ENCODE measurements at places on chromosomes 3 and 15.

- DNase-seq, result no peak
These were observed 16.5 kb upstream of the TIMP4 start for GRCh38 chr3:12175137-12175593.

GRCh38 chr3:45178183-45179023 is 32.2 kb upstream of the CDCP1 start:
- DNase-seq, result no peak

- no peak for DNase-seq
These were observed 325.8 kb downstream of the KCNH8 start for GRCh38 chr3:19473971-19474580.

DNA sequence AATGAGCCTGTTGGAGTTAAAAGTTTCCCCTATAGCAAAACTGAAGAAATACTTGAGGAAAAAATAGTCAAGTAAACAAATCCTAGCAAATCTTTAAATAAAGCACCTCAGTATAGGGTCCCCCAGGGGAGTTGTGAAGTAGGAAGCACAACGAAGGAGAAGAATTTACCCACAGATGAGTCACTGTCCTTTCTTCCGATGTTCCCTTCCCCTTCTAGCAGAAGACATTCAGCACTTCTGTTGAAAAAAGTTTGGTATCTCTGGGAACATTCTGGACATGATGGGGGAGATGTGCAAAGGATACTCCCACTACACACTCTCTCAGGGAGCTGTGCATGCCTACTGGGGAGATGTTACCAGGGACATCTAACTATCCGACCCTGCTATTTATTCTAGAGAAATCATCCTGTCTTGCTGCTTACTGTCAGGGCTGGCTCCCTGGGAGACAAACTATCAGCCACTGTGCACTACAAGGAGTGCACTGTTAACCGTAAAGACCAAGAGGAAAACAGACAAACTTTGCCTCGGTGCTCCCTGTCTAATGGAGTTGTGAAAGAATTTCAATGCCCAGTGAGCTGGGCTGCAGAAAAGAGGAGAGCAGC is 93.8 kb downstream of the RFTN1 start:
- no peak for DNase-seq

DNA sequence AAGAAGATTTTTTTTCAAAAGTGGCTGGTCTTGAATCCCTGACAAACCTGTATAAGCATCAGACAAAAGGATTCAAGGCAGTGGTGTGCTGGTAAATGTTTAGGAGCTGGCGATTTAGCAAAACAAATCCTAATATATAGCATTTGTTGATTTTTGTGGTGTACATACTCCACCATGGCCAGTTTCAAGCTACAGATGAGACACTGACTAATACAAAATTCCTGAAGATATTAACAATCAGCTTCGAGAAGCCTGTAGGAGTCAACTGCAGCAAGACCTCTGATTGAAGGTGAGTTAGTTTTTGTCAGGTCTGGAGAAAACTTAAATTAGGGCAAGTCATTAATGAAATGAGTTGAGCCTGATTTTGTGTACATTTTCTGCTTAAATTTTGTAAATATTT is 6.7 kb downstream of the STRIT1 start:
- DNase-seq, result no peak

DNA sequence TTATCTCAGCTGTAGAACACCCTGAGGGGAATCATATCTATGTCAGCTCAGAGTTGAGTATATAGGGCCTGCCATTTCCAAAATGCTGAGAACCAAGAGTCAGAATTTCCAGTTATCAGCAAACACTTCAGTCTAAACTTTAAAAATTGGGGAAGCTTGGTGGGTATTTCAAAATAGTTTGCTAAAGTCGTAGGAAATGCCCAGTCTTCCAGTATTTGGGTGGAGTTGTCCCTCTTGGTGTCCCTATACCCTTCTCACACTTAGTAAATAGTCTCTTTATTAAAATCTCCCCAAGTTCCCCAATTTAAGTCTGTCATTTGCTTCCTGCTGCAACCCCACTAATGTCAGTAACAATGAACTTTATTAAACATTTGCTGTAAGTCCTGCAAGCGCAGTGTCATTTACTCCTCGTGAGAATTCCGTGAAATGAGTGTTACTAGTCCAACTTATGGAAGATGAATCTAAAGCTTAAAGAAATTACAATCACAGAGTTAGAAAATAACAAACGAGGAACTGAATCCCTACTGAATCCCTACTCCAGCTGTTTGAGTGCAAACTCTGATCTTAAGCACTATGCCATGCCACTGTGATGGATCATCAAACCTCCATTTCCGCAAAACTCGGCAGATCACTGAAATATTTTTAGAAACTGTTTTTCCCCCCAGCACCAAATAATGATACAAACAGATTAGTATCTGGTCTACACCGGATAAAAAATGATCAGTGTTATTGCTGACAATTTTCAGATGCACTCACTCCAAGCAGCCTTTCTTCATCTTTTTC is 341.7 kb upstream of the PROK2 start:
- DNase-seq, result no peak

DNA sequence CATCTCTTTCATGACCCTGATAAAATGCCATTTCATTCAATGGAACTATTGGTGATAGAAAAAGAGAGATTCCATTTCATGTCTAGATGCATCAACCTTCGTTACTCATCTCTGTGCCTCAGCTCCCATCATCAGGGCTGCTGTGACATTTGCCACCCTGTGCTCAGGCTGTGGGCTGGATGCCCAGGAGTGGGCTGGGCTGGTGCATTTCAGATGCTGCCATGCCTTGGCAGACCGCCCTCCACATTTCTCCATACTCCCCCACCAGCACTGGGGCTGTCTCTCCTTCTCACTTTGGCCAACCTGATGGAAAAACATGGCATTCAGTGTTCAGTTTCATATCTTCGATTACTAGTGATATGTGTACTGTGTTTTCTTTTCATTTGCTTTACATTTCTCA is 59.1 kb downstream of the DNASE1L3 start:
- no peak for DNase-seq

DNA sequence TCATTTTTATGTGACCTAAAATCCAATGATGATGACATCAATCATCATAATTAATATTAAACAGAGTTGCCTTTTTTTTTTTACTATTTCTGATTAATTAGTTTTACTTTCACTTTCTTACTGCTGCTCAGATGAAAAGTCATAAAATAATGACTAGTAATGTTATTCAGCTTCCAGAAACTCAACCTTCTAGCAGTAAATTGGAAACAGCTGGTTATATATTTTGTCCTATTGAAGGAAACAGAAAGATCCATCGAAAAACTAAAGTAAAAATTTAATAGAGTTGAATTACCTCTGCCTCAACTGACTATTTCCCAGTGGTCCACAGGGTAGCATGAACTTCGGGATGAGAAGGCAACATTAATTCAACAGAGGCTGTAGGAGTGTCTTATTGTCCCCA is 107.1 kb upstream of the PTX3 start:
- no peak for DNase-seq

DNA sequence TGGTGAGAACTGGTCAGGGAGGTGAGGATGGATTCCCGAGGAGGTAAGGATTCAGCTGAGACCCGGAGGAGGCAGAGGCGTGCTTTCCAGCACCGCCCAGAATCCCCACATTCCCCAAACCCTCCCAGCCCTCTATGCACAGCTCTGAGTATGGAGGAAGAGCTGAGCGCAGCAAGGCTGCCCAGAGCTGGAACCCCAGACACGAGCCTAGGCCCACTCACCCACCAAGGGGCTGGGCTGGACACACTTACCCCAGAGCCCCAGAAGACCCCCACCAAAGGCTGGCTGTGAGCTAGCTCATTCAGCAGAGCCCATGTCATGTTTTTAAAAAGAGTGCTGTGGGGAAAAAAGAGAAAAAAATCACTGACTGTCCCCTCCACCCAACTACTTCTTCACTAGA is 271.5 kb downstream of the XXYLT1 start:
- DNase-seq, result no peak

GRCh38 chr3:190537146-190537545 is 23.3 kb downstream of the IL1RAP start:
- DNase-seq, result no peak

DNA sequence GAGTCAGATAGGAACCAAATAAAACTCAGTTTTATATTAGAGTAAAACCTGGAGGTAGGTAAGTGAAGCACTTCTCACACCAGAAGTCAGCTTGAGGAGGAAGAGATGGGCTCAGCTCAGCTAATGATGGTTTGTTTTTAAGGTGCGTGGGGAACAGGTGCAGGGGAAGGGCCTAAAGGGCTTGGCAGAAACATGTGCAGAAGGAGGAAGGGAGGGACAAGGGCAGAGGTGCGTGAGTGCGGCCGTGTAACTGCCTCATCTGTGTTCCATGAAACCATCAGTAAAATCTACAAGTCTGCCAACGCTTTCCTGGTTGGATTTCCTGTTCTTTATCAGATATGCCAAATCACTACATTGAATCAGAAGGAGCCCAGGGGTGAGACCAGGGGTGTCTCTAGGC is 19.9 kb downstream of the FYCO1 start:
- no peak for DNase-seq

DNA sequence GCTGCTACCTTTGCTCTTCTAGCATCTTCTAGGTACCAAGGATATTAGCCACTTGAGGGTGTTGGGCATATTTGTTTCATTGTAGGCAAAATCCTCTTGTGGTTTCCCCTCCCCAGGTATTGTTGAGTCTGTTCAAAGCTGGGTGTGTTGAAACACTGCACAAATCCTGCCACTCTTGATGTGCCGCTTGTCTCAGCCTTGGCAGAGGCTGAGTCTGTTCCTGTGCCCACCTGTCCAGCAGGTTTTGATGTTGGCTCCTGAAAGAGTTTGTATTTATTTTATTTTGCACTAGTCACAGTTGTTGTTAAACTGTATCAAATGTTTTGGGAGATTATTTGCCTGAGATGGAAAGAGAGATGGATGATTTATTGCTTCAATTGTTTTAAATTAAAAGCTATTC is 136.2 kb downstream of the USP13 start:
- DNase-seq, result no peak

GRCh38 chr3:123525433-123525832 is 59.4 kb downstream of the HACD2 start:
- no peak for DNase-seq

- peak; percentile 57 for DNase-seq
These were observed 3.7 kb downstream of the PBRM1 start for GRCh38 chr3:52682016-52682415.

DNA sequence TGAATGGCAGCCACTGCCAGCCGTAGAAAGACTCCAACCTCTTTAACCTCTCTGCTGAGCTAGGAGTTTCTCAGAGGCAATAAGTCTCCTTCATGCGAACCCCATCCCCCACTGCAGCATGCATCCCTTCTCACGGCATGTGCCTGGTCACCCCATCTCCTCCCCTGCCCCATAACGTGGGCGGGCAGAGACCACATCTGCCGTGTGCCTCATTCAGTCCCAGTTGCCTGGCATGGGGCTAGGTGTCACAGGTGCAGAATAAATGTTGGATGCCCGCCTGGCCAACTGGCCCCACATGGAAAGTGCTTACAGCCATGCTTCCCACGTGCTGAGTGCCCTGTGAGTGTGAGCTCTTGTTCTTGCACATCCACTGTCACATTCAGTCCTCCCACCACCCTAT is 43.5 kb upstream of the NTRK3 start:
- no peak for DNase-seq

- DNase-seq, result no peak
These were observed 356.4 kb downstream of the CHST2 start for GRCh38 chr3:143475981-143476380.

- DNase-seq, result no peak
These were observed 48.9 kb downstream of the CACNA2D2 start for GRCh38 chr3:50454481-50455070.

DNA sequence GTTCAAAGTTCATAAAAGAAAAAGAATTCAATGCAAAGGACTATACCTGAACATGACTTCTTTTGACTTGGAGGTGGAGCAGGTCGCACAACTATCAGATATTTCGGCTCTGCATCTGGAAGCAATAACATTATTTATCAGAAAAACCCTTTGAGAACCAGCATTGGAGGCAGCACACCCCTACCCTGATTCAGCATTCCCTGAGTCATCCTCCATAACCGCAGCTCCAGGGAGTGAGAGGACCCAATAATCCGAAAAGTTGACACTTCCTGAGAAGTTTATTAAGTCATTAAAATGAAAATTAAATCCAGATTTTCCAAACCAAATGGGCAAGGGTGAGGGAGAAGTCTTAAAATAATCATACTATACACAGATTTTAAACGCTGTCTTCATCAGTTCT is 90.6 kb downstream of the ABI3BP start:
- DNase-seq, result no peak

DNA sequence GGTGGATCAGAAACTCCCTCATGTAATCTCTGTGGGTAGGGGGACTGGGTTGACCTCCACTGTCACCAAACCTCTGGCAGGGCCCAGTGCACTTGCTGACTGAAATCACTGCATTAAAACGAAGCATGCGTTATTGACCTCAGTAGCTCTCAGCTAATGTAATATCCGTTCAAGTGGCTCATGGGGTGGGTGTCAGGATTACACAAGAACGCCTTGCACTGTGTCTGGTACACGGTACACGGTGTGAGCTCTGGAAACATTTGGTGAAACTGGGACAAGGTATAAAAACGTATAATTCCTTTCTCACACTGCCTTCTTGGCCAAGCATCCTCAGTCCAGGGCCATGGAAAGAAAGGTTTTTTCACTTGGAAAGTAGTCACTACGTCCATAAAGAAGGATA is 11.9 kb downstream of the LRTM1 start:
- DNase-seq, result no peak

DNA sequence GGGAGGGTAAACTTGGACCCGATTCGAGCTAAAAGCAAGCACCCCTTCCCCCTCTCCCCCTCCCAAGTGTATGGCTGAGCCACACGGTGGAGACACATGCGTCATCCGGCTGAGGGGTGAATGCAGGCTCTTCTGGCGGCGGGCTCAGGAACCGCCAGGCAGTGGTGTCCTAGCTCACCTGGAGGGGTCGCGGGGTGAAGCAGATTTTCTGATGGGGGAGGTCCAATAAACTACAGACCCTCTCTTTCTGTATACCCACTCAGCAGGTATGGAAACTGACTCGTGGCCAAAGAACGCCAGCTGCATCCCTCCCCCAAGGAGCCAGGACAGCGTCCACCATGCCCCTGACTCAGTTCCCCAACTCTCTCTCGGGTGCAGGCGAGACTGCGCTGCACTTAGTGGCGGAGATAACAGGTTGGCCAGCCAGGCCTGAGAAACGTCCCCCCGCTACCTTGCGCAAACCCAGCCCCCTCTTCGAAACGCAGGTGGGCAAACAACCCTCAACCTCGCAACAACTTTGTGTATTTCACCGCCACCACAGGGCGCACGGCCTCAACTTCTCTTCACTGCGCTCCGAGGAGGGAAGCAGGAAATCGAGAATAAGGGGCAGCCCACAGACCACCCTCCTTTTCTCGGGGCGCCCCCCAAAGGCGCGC is 1.3 kb downstream of the MAGI1 start:
- peak; percentile 7 for DNase-seq
